ENCODE measurements at places on chromosomes 7 and 10.

GRCh38 chr10:87603196-87603595 lies 56.5 kb upstream of the PAPSS2 start:
- DNase-seq: no peak

DNA sequence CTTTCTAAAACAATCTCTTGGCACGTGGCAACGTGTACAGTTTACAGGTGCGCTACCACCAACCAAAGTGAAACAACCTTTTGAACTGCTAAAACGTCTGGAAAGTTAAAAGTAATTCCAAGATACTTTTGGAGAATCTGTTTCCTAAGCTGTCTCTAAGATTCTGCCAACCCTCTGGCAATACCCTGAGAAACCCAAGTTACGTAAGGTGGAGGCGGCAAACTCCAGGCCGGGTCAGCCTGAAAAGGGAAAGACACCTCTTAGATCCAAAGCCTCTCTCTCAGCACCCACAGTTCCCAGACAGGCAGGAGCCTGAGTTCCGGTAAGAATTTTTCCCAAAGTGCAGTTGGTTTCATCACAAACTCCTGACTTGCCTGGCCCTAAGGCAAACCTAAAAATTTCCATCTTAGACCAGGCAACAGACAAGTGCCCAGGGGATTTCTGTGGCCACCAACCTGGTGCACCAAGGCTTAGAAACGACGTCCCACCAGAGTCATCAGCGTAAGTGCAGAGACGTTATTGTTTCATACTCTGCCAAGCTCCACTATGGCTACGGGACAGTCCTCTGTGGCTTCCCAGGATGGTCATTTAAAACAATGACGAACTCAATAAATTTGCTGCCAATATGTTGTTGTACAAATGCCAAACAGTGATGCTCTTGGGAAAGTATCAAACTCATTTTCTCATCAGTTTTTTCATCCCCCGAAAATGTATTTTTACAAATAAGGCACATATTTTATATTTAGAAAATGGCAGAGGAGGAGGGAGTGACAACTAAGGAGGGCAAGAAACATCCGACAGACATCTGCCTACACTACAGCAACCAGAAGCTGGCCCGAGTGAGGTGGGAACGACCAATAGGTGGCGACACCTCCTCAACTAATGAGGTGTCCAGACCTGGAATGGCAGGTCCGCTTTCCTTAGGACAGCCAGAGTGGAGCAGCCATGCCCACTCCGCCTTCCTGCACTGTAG lies 205.8 kb upstream of the FRMD4A start:
- no peak for DNase-seq

- no peak for DNase-seq
Observed at GRCh38 chr7:107505362-107505761, 35.5 kb downstream of the GPR22 start.

- DNase-seq: no peak
Observed at GRCh38 chr10:107546986-107547385, 382.5 kb upstream of the SORCS1 start.

GRCh38 chr10:35182631-35183510 lies 56.2 kb downstream of the CREM start:
- DNase-seq: no peak
